Myometrial cell (primary cell): ENCODE measurements at places on chromosomes 16 and 17. TPM values are rescaled to one million over a fixed set of nuclear protein-coding genes. Genes with fewer than 3 reads are reported as not detected.

The PRAC1 gene
- not detected in 2 replicates for total RNA-seq

The HAGHL gene
- total RNA-seq: 13.5 and 15.2 TPM in 2 replicates

The PPP4C gene
- 141 and 176 TPM in 2 replicates for total RNA-seq

The CES3 gene
- not detected in 2 replicates for total RNA-seq

The CYGB gene
- 13.1 and 18.7 TPM in 2 replicates for total RNA-seq

The SHISA6 gene
- not detected in 2 replicates for total RNA-seq

The LITAFD gene
- total RNA-seq: not detected in 2 replicates

The KRTAP9-2 gene
- total RNA-seq: not detected in 2 replicates
